T-helper 2 cell treated with Interferon-gamma antibody and Interleukin-4, amounts not matched to agents 5 μg/mL and 100 μg/mL, for 36 hours (primary cell): ENCODE measurements at places on chromosomes 5 and 9.

- no peaks in the 10 kb centered on the region for H3K36me3 ChIP-seq
- H3K27ac ChIP-seq = no peak overlapping the region
- no peak for DNase-seq
- H3K4me3 ChIP-seq = no peak overlapping the region
- H3K4me1 ChIP-seq = no peaks in the 10 kb centered on the region
- H3K27me3 ChIP-seq = no peaks in the 10 kb centered on the region
Observed at GRCh38 chr9:135611142-135611874, 28.0 kb downstream of the GLT6D1 start.

DNA sequence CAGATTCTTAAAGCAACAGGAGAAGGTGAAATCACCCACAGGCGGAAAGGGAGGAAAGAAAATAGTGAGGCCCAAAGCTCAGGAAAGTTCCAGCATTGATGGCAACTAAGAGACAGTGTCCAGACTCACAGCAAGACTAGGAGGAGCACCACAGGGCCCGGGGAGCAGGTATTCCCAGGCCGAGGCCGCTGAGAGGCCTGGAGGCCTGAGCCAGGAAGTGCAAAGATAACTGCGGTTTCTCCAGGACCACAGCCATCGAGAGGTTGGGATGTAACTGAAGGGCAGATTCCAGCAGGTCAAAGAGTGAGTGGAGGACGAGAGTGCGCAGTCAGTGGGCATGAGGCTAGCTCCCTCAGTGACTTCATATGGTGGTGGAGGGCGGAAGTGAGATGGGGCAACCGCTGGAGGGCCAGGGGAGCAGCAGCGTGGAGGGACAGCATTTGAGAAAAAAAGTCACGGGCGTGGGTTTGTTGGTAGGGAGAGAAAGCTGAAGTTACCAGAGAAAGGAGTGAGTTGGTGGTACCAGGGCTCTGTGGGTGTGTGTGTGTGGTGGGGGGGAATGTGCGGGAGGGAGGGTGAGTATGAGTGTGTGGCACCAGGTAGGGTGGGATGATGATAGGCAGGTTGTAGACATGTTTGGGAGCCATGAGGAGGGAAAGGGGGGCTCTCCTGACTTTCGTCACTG, 89.7 kb downstream of the PSD2 start:
- no peak for DNase-seq
- H3K27me3 ChIP-seq = peaks cover under 1% of the 10 kb centered on the region
- H3K36me3 ChIP-seq = no peaks in the 10 kb centered on the region
- peaks cover 2% of the 10 kb centered on the region for H3K4me1 ChIP-seq
- no peak overlapping the region for H3K4me3 ChIP-seq

- H3K4me3 ChIP-seq = no peak overlapping the region
- H3K36me3 ChIP-seq = no peaks in the 10 kb centered on the region
- DNase-seq = no peak
- H3K27ac ChIP-seq = no peak overlapping the region
Observed at GRCh38 chr5:113038714-113039113, 62.1 kb downstream of the DCP2 start.

DNA sequence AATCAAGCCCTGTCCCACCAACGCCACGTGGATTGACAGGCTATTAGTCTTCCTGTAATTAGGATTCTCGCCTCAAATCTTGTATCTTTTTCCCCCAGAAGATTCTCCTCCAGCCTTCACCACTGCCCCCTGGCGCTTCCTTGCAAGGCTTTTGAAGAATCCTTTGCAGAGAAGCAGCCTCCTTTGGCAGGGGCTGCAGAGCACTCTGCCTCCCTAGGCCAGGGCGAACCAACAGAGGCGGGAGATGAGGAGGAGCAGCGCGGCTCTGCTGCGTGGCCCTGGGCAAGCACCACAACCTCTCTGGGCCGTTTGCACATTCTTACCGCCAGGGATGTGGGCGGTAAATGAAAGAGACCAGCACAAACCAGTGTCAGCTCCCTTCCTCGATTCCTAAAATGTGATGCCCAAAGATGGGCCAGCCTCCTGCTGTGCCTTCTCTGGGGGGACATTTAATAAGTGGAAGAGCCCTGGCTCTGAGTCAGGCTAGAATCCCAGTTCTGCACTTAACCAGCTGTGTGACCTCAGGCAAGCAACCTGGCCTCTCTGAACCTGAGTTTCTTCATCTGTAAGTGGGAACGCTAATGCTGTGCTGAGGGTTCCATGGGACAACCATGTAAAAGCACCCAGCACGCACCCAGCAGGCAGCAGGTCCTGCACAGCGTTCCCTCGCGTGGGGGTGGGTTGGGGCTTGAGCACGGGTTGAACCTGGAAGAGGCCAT, 128.6 kb downstream of the KCNIP1 start:
- no peak for DNase-seq
- peaks cover 8% of the 10 kb centered on the region for H3K4me1 ChIP-seq
- no peaks in the 10 kb centered on the region for H3K36me3 ChIP-seq
- no peak overlapping the region for H3K4me3 ChIP-seq

- H3K27me3 ChIP-seq = no peaks in the 10 kb centered on the region
- no peak overlapping the region for H3K27ac ChIP-seq
- no peak overlapping the region for H3K4me3 ChIP-seq
- no peak for DNase-seq
- no peaks in the 10 kb centered on the region for H3K36me3 ChIP-seq
Observed at GRCh38 chr5:167555565-167556166, 735.8 kb upstream of the WWC1 start.
